ENCODE measurements at places on chromosomes 16 and 17.

DNA sequence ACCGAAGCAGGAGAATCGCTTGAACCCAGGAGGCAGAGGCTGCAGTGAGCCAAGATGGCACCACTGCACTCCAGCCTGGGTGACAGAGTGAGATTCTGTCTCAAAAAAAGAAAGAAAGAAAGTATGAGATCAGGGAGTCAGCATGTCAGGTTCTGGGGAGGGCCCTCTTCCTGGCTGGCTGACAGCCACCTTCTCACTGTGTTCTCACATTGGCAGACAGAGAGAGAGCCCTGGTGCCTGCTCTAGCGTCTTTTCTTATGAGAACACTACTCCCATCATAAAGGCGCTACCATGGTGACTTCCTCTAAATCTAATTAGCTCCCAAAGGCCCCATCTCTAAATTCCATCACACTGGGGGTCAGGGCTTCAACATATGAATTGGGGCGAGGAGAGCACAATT lies 27.6 kb upstream of the RBBP6 start:
- no peak overlapping the region for H3K27ac ChIP-seq
- no peak for DNase-seq
- no peaks in the 10 kb centered on the region for H3K36me3 ChIP-seq

DNA sequence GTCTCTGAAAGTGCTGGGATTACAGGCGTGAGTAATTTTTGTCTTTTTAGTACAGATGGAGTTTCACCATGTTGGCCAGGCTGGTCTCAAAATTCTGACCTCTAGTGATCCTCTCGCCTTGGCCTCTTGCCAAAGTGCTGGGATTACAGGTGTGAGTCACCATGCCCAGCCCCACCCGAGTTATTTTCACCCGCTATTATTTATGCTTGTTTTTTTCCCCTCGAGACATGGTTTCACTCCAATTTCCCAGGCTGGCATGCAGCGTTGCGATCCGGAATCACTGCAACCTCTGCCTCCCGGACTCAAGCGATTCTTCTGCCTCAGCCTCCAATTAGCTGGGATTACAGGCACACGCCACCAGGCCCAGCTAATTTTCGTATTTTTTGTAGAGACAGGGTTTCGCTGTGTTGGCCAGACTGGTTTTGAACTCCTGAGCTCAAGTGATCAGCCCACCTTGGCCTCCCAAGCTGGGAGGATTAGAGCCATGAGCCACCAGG lies 9.2 kb downstream of the RPL23 start:
- no peaks in the 10 kb centered on the region for H3K27me3 ChIP-seq
- no peak for DNase-seq
- no peaks in the 10 kb centered on the region for H3K4me1 ChIP-seq
- no peak overlapping the region for H3K27ac ChIP-seq

- peak; percentile 51 for DNase-seq
- no peaks in the 10 kb centered on the region for H3K36me3 ChIP-seq
- no peaks in the 10 kb centered on the region for H3K27me3 ChIP-seq
- no peak overlapping the region for H3K4me3 ChIP-seq
These were observed 11.8 kb upstream of the CIBAR2 start for GRCh38 chr16:85123891-85124635.

GRCh38 chr17:33519692-33520091 lies 226.6 kb upstream of the ASIC2 start:
- no peak overlapping the region for H3K4me3 ChIP-seq
- no peaks in the 10 kb centered on the region for H3K27me3 ChIP-seq
- no peaks in the 10 kb centered on the region for H3K36me3 ChIP-seq
- DNase-seq, result peak; percentile 69
- no peaks in the 10 kb centered on the region for H3K4me1 ChIP-seq
- H3K27ac ChIP-seq, result no peak overlapping the region

DNA sequence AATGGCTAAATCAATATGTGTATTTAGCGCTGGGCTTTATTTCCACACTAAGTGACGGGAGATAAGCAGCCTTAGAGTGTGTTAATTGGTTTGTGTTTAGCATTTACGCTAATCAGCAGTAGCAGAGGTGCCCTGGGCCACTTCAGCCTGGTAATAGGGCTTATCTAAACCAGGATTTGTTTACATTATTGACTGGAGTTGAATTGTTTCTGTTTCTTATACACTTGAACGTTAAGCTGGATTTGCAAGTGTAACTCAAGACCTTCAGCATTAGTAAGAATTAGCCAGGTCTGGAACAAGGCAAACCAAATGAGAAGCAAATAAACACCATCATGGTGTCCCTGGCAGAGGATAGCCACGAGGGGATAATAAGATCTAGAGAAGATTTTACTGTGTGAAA lies 313.6 kb downstream of the HS3ST4 start:
- no peaks in the 10 kb centered on the region for H3K4me1 ChIP-seq
- DNase-seq, result no peak
- H3K36me3 ChIP-seq, result no peaks in the 10 kb centered on the region
- H3K4me3 ChIP-seq, result no peak overlapping the region

- H3K36me3 ChIP-seq, result no peaks in the 10 kb centered on the region
- no peak overlapping the region for H3K4me3 ChIP-seq
- no peak for DNase-seq
These were observed 91.7 kb downstream of the RPGRIP1L start for GRCh38 chr16:53612003-53612402.

DNA sequence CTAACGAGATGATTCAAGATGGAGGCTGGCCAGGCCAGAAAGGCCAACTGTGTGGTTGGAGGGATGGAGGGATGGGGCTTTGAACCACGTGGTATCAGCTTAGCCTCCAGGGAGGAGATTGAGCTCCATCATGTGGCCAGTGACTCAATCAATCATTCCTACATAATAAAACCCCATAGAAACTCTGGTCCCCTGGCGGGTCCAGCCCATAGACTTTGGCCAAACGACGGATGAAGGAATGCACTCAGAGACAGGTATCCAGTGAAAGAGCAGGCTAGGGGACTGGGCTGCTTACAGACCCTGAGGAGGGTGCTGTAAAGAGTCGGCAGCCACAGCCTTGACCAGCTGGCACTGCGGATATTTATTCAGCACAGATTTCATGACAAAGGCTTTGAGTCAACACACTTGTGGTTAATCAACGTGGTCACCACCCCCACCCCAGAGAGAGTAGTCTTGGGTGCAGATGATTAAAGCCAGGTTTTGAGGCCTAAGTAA lies 308.7 kb upstream of the TNRC6C start:
- H3K36me3 ChIP-seq, result no peaks in the 10 kb centered on the region
- H3K4me1 ChIP-seq, result no peaks in the 10 kb centered on the region
- no peak overlapping the region for H3K27ac ChIP-seq
- no peak for DNase-seq

GRCh38 chr16:26344976-26345375 lies 653.2 kb downstream of the HS3ST4 start:
- H3K36me3 ChIP-seq, result no peaks in the 10 kb centered on the region
- no peaks in the 10 kb centered on the region for H3K4me1 ChIP-seq
- H3K4me3 ChIP-seq, result no peak overlapping the region
- H3K27me3 ChIP-seq, result no peaks in the 10 kb centered on the region

DNA sequence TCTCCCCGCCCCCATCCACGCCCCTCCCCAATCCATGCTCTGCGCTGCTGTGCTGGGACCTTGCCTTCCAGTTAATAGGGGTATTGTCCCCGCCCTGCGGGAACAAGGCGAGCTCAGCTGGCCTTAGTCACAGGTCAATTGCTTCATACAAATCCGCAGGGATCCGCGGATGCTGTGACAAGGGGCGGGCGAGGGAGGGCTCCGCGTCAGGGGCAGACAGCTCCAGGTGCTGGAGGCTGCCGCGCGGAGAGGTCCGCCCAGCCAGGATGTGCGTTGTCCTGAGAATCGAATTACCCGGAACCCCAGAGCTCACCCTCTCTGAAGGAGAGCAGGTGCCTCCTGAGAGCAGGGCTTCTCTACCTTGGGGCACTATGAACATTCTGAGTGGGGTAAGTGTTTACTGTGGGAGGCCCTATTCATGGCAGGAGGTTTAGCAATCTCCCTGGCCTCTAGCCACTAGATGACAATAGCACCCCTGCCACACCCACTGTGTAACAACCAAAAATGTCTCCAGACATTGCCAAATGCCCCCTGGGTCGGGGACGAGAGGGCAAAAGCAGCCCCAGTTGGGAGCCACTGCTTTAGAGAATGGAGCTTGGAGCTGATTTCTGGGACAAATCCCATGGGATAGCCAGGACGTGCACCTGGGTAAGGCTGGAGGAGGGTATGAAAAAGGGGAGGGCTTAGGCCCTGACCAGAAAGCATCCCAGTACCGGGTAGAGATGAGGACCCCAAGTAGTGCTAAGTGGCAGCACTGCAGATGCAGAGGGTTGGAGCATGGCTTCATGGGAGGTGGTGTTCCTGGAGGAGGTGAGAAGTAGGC lies 138.2 kb downstream of the CYLD start:
- H3K4me1 ChIP-seq, result no peaks in the 10 kb centered on the region
- no peaks in the 10 kb centered on the region for H3K36me3 ChIP-seq
- peak overlapping the region; percentile 41 for H3K4me3 ChIP-seq
- peak overlapping the region; percentile 1 for H3K27ac ChIP-seq

DNA sequence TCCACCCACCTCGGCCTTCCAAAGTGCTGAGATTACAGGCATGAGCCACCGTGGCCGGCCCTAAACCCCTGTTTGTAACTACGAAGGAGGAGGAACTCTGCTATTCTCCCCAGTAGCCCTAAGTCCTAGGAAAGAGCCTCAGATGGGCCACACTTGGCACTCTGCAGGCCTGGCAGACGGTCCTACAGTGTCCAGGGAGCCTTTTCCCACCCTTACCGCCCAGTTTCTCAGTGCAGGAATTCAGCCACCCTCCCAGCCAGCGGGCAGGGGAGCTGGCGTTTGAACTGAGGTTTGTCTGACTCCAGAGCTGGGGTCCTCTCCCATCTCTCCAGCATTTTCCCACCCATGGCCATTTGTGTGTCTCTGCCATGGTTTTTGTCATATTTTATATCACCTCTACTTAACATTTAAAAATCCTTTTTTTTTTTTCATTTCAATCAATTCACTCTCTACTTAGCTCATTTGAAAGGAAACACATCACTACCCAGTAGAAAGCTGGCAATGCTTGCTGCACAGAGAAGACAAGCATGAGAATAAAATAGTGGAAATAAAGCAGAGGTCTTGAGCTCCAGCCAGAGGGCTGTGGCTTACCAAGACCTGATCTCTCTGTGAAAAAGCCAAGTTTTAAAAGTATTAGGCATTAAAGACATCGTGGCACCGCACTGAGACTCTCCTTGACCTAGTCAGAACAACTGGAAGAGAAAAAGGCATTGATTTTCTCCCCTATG lies 34.9 kb downstream of the BCO1 start:
- no peak for DNase-seq
- H3K27ac ChIP-seq, result no peak overlapping the region
- H3K4me1 ChIP-seq, result no peaks in the 10 kb centered on the region

DNA sequence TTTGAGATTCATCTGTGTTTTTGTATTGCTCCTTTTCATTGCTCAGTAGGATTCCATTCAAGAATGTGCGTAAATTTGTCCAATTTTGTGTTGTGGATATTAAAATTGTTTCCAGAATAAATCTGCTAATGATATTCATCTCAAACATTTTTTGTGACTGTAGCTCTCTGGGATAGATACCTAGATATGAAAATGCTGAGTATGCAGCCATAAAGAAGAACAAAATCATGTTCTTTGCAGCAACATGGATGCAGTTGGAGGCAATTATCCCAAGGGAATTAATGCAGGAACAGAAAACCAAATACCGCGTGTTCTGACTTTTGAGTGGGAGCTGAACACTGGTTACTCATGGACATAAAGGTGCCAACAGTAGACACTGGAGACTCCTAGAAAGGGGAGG lies 40.2 kb upstream of the ATF7IP2 start:
- DNase-seq, result no peak
- no peaks in the 10 kb centered on the region for H3K27me3 ChIP-seq
- H3K4me3 ChIP-seq, result no peak overlapping the region
- H3K27ac ChIP-seq, result no peak overlapping the region
- no peaks in the 10 kb centered on the region for H3K36me3 ChIP-seq

DNA sequence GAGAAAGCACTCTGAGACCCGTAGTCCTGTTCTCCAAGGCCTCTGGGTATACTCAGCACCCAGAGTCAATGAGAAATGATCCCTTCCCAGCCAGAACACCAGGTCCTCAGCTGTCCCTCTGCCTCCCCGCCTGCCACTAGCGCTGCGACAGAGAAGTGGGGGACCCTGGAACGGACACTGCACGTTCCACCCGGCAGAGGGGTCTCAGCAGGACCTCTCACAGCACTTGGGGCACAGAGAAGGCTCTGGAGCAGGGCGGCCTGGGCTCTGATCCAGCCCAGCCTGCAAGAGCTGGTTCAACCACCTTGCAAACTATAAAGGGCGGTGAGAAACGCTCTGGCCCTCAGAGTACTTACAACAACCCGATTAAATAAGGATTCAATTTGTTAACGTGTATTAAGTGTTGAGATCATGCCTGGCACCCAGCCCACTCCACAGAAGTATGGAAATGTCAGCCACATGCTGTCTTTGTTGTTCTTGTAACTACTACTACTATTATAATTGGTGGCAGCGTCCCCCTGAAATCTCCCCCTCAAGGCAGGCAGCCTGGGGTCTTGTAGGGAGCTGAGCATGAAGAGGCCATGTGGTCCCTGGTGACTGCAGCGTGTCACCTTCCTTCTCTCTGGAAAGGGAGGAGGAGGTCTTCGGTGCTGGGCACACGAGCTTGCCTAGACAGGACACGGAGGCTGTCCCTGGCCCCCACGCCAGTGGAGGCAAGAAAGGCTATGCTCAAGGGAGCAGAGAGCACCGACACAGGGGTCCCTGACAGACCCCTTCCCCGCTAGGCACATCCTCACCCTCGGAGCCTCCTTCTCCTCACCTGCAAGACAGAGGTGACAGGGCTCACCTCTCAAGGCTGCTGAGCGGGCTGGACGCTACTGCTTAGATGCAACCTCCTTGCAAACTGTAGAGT lies 2.4 kb downstream of the OSGIN1 start:
- H3K27ac ChIP-seq, result peak overlapping the region; percentile 65
- peaks cover 5% of the 10 kb centered on the region for H3K4me1 ChIP-seq
- H3K4me3 ChIP-seq, result peak overlapping the region; percentile 78
- no peaks in the 10 kb centered on the region for H3K36me3 ChIP-seq

GRCh38 chr16:67999985-68000384 lies 701 bp upstream of the DPEP2 start:
- no peaks in the 10 kb centered on the region for H3K4me1 ChIP-seq
- no peak for DNase-seq
- peak overlapping the region; percentile 69 for H3K27ac ChIP-seq
- H3K27me3 ChIP-seq, result no peaks in the 10 kb centered on the region
- no peaks in the 10 kb centered on the region for H3K36me3 ChIP-seq

GRCh38 chr16:31335431-31335830 lies 19.5 kb upstream of the ITGAX start:
- no peak overlapping the region for H3K4me3 ChIP-seq
- no peaks in the 10 kb centered on the region for H3K27me3 ChIP-seq
- no peak for DNase-seq
- no peak overlapping the region for H3K27ac ChIP-seq

DNA sequence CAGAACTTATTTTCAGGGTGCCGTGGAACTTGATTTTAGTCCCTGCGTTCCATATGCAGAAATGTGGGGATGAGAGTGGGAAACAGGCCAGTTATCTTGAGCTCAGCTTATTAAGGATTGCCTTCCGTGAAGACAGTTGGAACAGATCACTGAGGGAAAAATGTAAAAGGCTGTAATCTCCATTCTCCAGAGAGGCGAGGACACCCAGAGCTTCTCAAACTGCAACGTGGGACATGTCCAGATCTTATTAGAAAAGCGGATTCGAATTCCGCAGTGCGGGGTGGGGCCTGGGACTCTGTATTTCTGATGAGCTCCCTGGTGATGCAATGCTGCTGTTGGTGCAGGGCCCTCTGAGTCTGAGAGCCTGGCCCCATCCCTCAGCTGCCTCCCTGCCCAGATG lies 185.6 kb upstream of the CIBAR2 start:
- DNase-seq, result no peak
- no peak overlapping the region for H3K4me3 ChIP-seq
- H3K36me3 ChIP-seq, result no peaks in the 10 kb centered on the region
- no peaks in the 10 kb centered on the region for H3K27me3 ChIP-seq

- H3K4me1 ChIP-seq, result no peaks in the 10 kb centered on the region
- H3K27ac ChIP-seq, result peak overlapping the region; percentile 81
- H3K36me3 ChIP-seq, result peaks cover 25% of the 10 kb centered on the region
These were observed 1.0 kb upstream of the TTYH2 start for GRCh38 chr17:74212209-74212912.
